CD4-positive, alpha-beta T cell (primary cell): ENCODE measurements at places on chromosomes 11 and 22.

DNA sequence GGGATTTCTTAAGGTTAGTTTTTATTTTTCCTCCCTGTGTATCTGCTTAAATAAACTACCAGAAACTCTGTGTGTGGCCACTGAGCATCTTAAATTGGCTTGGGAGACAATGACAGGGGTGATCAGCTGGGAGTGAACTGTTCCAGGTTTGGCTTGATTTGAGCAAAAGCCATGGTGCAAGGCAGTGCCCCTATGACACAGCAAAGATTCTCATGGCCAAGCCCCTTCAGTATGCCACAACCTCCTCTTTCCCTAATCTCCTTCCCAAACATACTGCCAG, 370.5 kb downstream of the SOX6 start:
- no peak for DNase-seq

GRCh38 chr11:82631722-82632630, 101.7 kb downstream of the FAM181B start:
- no peak for DNase-seq

DNA sequence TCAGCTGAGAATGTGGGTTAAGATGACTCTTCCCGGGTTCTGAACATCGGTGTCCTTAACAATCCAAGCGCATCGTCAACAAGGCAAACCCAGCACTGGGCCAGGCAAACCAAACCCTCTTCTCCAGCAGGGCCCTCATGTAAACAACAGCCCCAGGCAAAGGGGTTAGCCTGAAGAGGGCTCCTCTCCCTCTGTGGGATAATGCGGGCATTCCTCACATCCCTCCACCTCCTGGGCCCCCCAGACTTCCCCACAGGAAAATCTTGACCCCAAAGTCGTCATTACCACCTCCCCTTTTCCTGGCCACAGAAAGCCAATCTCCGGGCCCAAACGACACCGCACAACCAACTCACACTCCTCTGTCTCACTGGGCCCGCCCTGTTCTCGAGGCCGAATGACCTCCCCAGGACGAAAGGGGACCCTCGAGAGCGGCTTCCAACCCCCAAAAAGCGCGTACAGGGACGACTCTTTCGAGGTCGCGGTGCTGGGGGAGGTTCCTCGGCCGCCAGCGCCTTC, 566 bp downstream of the DDB1 start:
- DNase-seq = no peak

DNA sequence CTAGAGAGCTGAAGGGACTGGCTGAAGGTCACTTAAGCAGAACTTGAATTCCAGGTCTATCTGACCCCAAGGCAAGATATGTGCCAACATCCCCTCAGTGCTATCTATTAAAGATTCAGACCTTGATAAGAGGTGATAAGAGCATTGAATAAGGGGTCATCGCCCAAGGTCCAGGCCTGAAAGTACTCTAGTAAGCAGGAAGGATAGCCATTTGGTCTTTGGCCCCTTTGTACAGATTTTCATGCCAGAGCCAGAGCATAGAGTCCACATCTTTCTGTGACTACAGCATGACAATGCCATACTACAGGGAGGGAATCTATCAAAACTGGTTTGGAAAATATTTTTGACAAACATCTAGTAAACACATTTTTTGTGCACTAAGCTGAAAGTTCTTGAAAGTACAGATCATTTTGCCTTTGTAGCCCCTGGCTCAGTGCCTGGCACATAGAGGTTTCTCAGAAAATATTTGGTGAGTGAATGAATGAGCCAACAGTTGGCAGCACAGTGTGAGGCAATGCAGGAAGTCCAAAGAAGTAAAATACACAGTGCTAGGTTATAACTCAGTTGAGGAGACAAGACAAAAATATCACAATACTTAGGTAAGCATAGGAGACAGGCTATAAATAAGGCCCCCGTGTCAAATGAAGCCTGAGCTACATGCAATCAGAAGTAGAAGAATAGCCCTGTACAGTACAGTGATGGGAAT, 15.1 kb upstream of the RRAS2 start:
- no peak for DNase-seq

DNA sequence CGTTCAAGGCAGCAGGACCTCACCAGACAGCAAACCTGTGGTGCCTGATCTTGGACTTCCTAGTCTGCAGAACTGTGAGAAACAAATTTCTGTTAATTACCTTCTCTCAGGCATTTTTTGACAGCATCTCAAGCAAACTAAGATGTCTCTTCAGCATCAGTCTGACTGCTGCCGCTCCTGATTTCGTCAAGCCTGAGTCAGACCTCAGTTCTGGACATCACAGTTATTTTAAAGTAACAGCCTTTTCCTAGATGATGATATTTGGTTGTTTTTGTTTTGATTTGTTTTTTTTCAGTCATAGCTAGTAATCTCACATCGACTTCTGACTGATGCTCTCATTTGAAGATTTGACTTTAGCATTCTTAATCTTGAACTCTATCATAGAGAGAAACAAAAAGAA, 71.9 kb downstream of the BLID start:
- DNase-seq = no peak

DNA sequence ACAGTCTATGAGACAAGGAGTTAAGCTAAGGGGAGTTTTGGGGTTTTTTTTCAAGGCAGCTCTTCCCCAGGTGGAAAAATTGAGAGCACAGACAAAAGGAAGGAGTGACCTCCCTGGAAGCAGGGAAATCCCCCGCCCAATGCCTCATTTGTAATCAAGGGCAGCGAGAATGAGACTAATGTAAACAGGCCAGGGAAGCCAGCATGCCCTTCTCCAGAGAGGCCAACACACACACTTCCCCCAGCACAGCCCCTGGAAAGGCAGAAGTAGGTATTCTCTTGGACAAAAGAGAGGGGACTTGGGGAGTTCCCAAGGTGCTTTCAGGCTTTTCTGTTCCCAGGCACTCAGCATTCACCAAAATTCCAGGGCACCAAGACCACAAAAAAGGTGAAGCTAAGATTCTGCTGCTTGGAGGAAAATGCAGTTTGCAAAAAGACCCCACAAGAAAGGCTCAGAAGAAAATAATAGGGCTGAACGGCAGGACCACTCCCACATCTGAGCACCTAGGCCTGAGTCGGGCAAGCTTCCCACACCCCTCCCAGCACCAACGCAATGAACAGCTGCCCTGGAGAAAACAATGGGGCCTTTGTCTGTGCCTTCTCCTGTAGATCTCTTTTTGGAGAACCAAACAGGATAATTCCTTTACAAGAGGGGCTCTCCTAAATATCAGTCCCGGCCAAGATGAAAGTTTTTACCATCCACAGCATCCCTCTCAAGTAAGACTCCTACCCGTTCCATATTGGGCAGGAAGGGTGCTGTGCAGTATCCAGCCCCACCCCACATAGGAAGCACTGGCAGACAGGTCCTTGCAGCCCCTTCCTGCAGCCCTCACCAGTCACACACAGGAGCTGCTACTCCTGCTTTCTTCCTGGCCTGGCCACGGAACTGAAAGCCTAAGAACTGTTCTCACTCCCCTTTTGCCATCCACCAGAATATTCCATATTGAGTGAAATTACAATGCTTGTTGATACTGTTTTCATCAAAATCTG, 70.7 kb upstream of the AKIP1 start:
- no peak for DNase-seq

DNA sequence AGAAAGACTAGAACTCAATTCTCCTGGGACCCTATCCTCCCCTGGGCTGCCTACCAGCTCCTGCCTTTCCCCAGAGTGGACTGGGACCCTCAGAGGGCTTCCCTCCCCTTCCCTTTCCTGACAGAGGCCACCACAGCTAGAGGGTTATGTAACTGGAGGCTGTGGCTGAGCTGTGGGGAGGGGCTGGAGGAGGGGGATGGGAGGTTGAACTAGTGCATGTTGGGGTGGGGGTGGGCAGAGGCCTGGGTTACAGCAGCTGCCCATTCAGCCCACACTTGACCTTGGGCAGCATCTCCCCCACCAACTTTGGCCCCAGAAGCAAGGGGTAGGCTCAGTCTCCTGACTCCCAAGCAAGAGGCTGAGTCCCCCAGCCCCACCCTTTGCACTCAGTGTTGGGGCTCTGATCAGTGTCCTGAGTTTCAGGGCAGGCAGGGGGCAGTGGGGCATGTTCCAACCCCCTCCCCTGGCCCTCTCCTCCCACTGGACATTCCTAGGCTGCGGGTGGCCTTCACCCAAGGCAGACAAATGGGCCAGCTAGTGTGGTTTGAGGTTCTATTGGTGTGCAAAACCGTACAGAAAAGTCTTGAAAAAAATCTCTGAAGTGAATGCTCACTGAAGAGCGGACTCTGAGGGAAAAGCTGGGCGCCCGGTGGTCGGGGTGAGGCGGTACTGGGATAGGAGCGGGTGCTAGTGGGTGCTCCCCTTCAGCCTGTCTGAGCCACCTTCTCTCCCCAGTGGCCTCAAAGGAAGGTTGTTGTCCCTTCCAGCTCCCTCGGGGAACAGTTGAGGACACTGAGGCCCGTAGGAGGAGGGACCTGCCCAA, 3.8 kb downstream of the KCNC1 start:
- DNase-seq = no peak

GRCh38 chr11:17682848-17683247, 36.5 kb upstream of the MYOD1 start:
- DNase-seq = no peak

GRCh38 chr11:18720808-18721560, 5.0 kb downstream of the IGSF22 start:
- peak; percentile 91 for DNase-seq

DNA sequence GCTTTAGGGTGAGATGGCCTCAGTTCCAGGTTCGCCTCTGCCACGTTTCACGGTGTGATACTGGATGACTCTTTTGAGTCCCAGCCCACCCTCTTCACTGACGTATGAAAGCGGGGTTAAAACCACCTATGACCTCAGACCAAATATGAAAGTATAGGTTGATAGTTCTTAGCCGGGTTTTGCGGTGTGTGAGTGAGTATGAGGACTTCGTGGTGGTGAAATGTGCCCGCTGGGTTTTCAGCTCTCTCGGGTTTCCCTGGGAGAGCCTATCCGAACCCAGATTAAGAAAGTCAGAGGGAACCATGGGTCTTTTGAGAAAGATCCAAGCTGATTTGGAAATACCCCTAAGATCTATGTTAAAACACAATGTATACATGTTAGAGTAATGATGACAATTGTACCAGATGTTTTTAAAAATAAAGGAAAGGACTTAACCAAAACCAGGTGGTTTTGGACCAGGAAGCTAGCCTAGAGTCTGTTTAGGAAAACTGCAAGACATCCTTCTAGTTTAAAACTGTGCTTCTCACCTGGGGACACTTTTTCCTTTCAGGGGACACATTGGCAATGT, 25.8 kb upstream of the ST3GAL4 start:
- no peak for DNase-seq

GRCh38 chr11:108734283-108734682, 69.4 kb downstream of the DDX10 start:
- DNase-seq = no peak
